Cortex of kidney (tissue), 1 donor: ENCODE measurements at places on chromosomes 11 and 22.

DNA sequence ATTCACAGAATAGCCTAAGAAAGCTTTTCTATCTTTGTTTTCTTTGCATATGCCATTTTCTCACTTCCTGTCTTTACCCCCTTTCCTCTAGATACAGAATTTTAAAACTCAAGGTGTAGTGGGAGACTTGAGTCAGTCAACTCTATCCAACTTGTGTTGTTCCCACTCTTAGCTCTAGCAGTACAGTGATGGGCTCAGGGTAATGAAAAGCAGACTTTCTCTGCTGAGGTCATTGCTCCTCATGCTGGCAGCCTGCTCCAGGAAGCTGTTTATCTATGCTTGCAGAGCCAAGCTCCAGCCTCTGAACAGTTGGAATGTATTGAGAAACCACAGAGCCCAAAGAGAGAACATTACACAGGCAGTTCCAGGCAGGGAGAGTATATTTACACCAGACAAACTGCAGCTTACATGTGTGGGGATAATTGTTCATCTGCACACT is 68.1 kb downstream of the CSTPP1 start:
- no peak for DNase-seq

- DNase-seq = no peak
These were observed 179.3 kb downstream of the LARGE1 start for GRCh38 chr22:33741025-33741424.

DNA sequence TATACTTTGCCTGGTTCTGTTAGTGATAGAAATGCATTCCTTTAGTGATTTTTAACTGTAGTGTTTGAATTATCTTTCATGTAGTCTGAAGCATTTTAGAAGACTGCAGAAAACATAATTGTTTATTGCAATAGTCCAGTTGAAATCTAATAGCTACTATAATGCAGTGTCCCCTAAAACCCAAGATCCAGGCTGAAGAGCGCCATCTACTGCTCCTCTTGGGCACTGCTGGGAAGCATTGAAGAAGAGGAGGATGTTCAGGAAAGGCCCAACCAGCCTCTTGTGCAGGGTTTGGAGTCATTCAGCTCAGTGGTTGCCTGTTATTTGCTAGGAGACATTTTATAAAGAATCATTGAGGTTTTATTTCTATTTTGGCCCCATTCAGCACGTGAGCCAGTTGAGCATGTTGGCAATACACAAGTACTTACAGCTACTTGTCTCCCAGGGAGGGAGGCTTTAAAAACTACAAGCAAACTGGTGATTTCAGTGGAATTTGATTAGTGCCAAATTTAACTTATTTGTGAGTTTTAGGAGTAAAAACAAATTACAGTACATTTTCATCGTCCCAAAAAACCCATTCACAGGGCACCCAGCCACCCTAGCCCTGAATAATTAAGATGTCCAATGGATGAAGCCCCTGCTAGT is 74.9 kb upstream of the HORMAD2 start:
- no peak for DNase-seq

DNA sequence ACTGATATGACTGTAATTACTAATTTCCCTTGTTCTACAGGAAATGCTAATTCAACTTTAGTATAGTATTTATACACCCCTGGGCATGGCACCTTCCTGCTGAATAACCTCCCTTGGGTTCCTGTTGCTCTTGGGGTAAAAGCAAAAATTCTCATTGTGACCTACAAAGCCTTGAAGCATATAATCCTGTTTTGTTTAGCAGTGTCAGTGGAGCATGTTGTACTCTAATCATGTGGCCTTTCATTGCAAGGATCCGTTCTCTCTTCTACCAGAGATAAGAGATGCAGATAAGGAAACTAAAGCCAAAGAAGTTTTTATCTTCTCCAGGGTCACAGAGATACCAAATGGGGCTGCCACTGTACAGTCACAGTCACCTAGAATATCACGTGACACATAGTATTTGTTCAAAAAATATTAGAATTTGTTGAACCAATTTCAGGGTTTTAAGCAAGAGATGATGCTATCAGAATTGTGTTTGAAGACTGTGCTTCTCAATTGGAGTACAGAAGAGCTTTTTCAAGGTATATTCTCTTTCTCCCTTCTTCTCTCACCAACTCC is 25.1 kb downstream of the CSRP3 start:
- no peak for DNase-seq

- no peak for DNase-seq
These were observed 1.5 kb downstream of the WNT7B start for GRCh38 chr22:45975164-45976161.

- DNase-seq = no peak
These were observed 36.5 kb downstream of the OR2AG2 start for GRCh38 chr11:6735306-6735705.

DNA sequence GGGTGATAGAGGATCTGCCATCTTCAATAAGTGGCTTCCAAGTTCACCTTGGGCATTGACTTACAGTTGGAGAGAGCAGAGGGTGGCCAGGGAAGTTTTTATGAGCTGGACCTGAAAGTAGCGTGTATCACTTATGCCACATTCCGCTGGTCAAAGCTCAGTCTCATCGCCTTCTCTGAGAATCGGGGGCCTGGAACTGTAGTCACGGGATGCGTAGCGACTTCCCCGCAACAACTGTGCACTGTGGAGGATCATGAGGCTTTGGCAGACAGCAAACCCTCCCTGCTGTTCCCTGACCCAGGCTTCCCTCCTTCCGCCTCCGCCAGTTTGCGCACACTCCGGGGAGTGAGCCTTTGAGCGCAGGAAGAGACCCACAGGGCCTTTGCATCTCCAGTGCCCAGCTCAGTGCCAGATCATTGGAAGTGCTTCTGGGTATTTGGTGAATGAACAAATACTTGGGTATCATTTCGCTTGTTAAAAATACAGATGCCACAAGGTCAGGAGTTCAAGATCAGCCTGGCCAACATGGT is 95.5 kb downstream of the CEP164 start:
- DNase-seq = no peak

DNA sequence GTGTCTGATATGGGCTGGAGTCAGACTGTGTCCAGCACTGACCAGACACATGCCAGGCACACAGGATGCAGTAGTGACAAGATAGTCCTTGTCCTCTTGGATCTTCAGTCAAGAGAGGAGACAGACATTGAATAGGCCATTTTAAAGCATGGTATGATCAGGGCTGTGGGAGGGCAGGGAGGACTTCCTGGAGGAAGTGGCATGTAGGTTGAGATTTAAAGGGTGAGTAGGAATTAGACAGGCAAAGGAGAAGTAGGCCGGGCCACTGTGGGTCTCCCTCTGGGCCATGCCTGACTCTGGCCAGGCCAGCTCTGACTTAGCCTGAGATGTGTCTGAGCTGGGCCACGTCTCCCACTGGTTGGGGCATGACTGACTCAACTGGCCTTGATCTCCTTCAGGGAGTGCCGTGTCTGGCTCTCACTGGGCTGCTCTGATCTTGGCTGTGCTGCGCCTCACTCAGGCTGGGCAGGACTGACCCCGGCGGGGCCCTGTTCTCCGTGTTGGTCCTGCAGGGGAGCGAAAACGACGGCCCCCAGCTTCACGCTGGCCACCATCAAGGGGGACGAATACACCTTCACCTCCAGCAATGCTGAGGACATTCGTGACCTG is 71.2 kb downstream of the MYO7A start:
- no peak for DNase-seq

GRCh38 chr11:129853518-129854231 is 38.0 kb downstream of the TMEM45B start:
- no peak for DNase-seq

GRCh38 chr11:73995731-73996130 is 13.1 kb upstream of the UCP2 start:
- DNase-seq = no peak

GRCh38 chr11:109166441-109166840 is 255.5 kb upstream of the C11orf87 start:
- DNase-seq = no peak

DNA sequence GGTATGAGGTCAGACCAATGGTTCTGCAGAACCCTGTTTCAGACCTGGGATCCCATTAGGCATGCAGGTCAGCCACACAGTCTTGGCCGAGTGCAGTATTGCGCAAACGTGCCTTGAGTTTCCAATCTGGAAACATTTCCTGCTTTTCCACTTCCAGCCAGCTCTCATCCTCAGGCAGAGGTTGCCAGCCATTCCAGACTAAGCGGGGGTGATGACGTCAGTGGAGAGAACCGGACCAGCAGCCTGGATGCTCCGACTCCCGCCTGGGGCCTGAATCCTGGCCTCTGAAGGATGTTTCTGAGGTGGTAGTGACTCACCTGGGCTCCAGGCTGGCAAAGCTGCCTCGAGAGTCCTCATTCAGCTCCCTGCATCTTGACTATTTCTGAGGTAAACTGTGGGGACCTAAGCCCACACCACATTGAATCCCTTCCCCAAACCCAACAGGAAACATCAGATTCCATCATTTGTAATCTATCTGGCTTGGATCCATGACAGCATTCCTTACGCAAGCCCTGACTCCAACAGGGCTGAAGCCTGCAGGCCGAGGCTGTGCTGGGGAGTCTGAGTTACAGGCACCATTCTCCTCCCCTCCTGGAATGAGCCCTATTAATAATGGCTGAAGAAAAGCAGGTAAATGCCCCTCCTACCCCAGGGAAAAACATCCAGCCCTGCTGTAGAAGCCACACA is 83.0 kb downstream of the ABTB2 start:
- no peak for DNase-seq

GRCh38 chr11:18294862-18295261 is 27.1 kb downstream of the HPS5 start:
- DNase-seq = no peak

- DNase-seq = no peak
These were observed 340.4 kb downstream of the ETS1 start for GRCh38 chr11:128246810-128247594.

DNA sequence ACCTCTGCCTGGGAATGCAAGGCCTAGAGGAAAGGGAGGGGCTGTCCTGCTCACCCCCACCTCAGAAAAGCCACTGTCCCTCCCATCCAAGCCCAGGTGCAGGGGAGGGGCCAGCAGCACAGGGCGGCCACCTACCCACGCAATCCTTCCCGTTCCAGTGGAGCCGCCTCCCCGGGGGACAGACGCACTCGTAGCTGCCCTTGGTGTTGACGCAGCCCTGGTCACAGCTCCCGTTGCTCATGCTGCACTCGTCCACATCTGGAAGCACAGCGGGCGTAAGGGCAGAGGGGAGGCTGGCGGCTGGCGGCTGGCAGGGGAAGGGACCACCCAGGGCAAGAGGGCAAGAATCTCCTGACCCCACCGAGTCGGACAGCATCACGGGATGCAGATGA is 40.3 kb upstream of the TTLL12 start:
- no peak for DNase-seq

- DNase-seq = no peak
These were observed 291.3 kb downstream of the TBC1D22A start for GRCh38 chr22:47053726-47054141.

GRCh38 chr11:86442420-86442819 is 67.7 kb downstream of the CCDC81 start:
- DNase-seq = no peak

GRCh38 chr11:101996111-101996510 is 51.1 kb upstream of the CFAP300 start:
- DNase-seq = no peak

GRCh38 chr11:6635082-6635932 is 16.1 kb upstream of the TPP1 start:
- DNase-seq = no peak

- DNase-seq = no peak
These were observed 63.2 kb downstream of the ETS1 start for GRCh38 chr11:128524172-128524571.

GRCh38 chr11:120649316-120649715 is 137.8 kb downstream of the GRIK4 start:
- DNase-seq = no peak

DNA sequence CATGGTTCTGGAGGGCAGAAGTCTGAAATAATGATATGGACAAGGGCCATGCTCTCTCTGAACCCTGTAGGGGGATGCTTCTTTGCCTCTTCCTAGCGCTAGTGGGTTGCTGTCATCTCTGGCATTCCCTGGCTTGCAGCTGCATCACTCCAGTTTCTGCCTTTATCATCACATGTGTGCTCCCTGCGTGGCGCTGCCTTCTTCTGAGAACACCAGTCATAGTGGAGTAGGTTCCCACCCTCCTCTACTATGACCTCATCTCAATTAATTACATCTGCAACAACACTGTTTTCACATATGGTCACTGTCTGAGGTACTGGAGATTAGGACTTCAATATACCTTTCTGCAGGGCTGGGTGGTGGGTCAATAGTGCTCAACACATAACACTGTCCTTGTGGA is 402.3 kb upstream of the NARS2 start:
- DNase-seq = no peak

- DNase-seq = no peak
These were observed 1.5 kb upstream of the EEF1G start for GRCh38 chr11:62575156-62575555.

DNA sequence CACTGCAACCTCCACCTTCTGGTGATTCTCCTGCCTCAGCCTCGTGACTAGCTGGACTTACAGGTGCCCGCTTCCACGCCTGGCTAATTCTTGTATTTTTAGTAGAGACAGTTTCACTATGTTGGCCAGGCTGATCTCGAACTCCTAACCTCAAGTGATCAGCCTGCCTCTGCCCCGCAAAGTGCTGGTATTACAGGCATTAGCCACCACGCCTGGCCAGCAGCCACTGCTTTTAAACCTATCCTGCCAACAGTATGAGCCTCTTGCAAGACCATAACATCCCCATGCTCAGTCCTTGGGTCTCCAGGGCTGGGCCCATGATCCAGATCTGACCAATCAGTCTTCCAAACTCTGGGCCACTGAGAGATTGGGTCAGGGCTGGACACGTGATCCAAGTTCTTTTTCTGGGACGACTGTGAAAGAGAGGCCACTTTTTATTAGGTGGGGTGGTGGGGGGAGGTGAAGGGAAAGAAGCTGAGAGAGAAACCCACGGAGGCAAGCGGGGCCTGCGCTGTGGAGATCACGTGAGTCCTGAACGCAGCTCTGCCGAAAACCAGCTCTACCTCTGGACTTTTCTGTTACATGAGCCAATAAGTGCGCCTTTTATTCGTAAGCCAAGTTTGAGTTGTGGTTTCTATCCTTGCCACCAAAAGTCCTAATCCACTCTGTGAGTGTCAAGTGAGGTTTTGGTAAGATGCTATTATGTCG is 17.9 kb downstream of the ASPHD2 start:
- no peak for DNase-seq

- DNase-seq = no peak
These were observed 110.2 kb downstream of the ST3GAL4 start for GRCh38 chr11:126465573-126466188.

- no peak for DNase-seq
These were observed 6.1 kb upstream of the A4GALT start for GRCh38 chr22:42726811-42727210.

DNA sequence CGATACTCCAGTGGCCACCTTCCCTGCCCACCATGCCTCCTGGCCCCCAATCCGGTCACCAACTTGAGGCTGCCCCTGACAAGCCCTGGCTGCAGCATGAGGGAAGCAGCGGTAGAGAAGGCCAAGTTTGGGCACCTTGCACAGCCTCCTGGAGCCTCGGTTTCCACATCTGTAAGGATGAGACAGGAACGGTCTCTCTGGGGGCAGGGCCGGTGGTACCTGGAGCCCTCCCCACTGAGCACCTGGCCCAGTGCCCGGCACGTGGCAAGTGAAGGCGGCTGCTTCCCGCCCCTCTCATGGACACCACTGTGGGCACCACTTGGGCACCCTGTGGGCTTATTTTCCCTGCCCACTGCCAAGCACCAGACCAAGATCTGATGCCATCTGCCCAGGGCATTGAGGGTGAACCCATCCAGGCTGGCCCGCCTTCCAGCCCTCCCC is 77.8 kb downstream of the CDKN1C start:
- DNase-seq = no peak

- no peak for DNase-seq
These were observed 15.6 kb downstream of the SREBF2 start for GRCh38 chr22:41848468-41848867.
